ENCODE measurements at places on chromosomes 7 and 10.
A peak's percentile ranks its signal among the peaks of the same experiment; 100 is the strongest.

DNA sequence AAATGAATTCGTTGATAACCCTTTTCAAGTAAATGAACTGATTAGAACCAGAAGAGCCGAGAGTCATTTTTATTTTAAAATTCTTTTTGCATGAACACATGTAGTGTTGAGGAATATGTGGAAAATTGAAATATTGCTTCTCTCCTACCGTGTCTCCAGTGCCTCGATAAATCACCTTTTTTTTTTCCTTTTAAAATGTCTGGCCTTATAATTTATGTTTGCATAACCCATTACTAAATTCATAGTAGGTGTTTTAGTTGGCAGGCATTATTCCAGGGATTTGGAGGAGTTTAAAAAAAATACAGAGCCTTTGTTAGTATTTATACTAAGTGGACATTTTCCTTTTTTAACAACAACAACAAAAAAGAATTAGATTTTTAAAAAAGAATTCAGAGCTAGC lies 115.6 kb downstream of the CUX1 start:
- DNase-seq, result no peak

- no peak for DNase-seq
Measured at GRCh38 chr7:45594745-45595535, 20.8 kb downstream of the ADCY1 start.

DNA sequence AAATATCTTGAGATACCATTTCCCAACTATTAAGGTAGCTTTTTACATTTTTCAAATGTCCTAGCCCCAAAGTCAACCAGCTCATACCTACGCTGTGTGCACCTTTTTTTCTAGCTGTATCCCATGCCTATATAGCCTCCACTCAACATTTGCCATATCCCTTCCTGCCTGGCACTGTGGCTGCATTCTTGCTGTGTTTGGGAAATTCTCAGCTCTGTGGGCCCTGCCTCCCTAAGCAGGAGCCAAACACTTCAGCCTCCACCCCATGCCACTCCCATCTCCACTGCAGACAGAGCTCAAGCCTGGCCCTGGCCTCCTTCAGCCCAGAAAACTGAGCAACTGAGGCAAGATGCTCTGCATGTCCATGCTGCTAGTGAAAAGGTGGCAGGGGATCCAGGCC lies 141.3 kb downstream of the RAB11FIP2 start:
- no peak for DNase-seq

DNA sequence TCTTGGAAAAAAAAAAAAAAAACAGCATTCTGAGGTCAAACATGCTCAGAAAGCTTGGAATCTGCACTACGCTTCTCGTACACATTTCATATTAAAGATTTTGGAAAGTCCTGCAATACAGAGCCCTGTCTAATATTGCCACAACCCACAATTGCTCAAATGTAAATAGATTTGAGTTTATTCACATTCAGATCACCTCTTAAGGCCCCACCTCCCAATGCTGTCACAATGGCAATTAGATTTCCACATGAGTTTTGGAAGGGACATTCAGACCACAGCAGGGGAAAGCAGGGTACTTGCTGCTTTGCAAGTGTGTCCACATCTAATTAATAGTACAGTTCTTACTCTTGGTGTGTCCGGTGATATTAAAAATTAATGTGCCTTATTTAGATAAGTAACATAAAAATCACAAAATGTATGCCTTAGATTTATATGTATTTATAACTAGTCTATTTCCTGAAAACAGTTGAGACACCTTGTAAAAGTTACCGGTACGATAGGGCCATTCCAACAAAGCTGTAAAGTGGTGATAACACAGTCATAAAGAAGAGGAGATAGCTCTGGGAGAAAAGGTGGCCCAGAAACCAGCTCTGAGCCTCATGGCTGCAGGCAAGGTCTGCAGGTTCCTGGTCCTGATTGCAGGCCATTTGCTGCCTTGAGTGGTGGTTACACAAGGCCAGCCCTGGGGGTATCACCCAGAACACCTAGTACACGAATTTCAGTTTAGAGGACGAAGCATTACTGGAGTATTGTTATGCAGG lies 27.9 kb downstream of the EGFR start:
- DNase-seq, result no peak

- no peak for DNase-seq
Measured at GRCh38 chr10:5442065-5442989, 30.0 kb downstream of the NET1 start.

DNA sequence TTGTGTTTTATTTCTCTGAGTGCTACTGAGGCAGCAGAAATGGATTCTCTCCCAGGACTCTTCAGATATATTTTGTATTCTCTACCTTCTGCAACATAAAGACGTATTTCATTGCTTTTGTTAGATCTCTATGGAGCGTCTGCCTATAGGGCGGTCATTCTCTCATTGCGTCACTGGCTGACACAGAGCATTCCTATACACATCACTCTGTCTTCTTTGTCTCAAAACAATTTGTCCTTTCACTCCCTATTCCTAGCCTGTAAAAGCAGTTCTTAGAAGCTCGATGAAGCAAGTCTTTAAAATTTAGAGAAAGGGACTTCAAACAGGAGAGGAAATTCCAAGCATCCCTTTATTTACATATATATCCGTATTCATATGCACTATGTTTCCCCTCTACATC lies 120.6 kb downstream of the CPED1 start:
- no peak for DNase-seq

- no peak for DNase-seq
Measured at GRCh38 chr7:142808461-142808801, 37.7 kb downstream of the PRSS2 start.

GRCh38 chr10:33722067-33722466 lies 387.6 kb upstream of the NRP1 start:
- no peak for DNase-seq

GRCh38 chr7:71386152-71386785 lies 254.3 kb downstream of the GALNT17 start:
- no peak for DNase-seq

- peak; percentile 32 for DNase-seq
Measured at GRCh38 chr10:47165711-47166404, 134.1 kb upstream of the GDF10 start.

GRCh38 chr10:105280895-105281294 lies 639.8 kb downstream of the SORCS3 start:
- DNase-seq, result no peak

- no peak for DNase-seq
Measured at GRCh38 chr10:119470920-119471702, 71.4 kb downstream of the RGS10 start.

DNA sequence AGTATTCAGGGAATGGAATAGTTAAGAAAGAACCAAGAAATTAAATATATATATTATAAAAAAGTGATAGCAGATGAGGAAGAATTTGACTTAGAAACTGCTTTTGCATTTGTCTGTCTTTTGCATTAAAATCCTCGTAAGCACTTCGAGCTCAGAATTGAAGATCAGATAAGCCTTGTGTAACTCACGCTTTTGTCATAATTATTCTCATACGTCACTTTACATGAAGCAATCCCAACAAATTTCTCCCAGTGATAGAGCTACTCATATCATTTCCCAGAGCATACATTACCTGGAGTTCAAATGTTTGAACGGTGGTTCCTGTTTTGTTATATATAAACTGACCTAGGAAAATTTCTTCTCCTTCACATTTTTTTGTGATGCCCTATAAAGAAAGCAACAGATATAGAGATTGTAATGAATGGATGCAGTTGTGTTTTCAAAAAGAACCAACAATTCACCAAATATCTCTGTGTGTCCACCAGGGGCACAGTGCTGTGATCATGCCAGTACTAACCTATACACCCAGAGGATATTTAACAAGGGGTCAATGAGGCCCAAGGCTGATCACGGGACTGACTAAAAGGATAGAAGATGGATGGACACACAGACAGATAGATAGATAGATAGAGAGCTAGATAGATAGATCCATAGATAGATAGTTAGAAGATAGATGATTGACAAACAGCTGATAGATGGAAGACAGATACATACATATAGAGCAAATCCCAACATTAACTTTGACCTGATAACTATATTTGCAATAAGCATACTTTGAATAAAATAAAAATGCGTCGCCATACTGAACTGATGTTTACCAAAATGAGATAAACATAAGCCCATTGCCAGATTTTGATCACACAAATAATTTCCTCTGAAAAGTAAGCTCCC lies 9.3 kb upstream of the HUS1 start:
- DNase-seq, result no peak

DNA sequence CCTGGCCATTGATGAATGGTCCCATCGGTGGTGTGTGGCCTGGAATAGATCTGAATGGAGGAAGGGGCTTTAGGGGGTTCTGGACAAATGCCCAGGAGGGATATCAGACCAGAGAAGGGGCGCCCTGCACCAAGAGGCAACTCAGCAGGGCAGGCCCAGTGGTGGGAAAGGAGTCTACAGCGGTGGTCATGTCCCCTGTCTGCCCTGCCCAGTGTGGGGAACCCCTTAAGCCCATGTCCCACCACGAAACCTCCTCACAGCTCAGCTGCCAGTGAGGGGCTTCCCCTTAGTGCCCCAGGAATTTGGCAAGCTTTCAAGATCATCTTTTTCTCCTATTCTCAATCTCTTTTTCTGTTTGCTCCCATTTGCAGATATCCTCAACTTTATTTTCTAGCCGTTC lies 14.1 kb upstream of the CCSER2 start:
- no peak for DNase-seq

Data from activated effector memory CD4-positive, alpha-beta T cell treated with Interleukin-2 at 50 U/mL for 16 hours (primary cell).